ENCODE measurements at places on chromosomes 7 and 10.

DNA sequence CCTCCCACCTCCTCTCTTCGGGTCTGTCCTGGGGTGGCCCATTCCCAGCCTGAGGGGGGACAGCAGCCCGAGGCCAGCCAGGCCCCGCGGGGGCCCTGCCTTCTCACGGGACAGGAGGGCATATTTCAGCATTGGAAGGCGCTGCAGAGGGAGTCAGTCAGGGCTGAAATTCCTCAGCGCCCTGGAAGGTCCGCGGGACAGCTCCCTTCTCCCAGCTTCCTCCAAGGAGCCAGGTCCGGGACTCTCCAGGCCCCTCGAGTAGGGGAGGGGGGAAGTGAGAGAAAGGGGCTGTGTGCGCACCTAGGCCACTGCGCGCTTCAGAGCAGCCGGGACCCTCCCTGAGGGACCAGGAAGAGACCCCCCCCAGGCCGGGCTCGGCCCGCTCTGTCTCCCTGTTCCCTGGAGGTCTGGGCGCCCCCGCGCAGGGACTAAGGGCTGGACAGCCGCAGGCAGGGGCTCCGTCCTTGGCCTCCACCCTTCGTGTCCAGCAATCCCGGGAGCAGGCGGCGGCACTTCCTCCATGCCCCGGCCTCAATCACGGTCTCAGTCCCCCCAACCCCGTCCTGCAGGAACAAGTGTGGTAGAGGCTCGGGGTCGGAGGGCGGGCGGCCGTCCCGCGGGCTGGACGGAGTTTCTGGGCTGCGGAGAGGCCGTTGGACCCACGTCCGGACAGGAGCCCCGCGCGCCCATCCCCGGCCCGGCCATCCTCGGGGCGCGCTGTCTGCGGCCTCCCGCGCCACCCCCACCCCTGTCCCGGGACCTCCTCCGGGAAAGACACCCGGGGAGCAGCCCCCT lies 6.0 kb upstream of the ELFN1 start:
- DNase-seq, result no peak

DNA sequence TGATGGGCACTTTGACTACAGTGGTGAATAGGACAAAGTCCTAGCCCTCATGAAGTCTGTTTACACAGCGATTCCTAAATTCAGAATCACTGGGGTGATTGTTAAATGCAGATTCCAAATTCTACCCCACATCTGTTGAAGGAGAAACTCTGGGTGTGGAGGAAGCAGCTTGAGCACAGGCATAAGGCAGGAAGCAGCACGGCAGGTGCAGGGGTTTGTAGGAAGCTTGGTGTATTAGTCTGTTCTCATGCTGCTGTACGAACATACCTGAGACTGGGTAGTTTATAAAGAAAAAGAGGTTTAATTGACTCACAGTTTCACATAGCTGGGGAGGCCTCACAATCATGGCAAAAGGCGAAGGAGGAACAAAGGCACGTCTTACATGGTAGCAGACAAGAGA lies 5.1 kb downstream of the AKR1E2 start:
- no peak for DNase-seq

- DNase-seq, result peak; percentile 80
These were observed 14.8 kb downstream of the PTPRE start for GRCh38 chr10:127921753-127922145.

DNA sequence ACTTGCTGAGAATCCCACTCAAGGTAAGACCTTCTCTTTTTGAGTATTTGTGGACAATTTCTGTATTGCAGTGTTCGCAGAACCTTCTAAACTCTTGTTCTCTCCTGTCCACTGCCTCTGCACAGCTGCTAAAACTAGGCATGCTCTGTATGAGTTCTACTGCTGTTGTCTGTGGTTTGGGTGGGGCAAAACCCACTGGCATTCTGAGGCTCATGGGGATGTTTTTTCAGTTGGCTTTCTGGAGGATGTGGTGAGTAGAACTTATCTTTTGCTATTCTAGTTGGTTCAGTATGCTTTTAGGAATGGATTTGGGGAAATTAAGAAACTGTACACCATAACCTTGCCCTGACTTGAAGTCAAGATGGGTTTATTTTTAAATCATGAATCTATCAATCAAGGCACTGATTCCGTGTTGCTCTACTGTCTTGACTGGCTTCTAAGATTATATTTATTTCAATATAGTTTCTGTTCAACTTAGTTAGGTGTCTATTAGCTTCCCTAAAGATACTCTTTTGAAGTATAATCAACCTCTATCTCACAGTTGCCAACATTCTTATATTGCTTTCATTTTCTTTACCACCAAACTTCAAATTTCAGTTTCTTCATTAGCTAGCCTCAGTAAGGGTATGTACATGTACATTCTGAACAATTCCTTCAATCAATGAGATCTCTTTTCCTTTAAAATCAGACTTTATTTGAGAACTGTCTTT lies 25.0 kb upstream of the C1GALT1 start:
- DNase-seq, result no peak

DNA sequence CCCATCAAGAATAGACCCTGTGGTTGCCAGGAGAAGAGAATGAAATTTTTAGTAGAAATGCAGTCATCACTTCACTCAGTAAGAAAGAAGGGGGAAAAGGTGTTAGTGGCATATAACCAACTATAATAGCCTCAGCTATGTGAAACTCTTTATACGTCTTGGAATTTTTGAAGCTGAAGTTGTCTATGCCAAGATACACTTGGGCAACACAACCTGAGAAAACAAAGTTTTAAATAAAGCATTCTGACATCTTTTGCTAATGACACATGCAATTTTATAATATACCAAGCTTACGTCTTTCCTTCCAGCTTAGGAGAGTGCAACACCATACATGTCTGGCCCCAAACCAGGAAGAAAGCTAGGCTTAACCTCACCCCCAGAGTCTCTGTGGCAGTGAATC lies 40.8 kb upstream of the ZNF438 start:
- DNase-seq, result no peak

GRCh38 chr10:51005551-51005950 lies 68.7 kb upstream of the PRKG1 start:
- no peak for DNase-seq

DNA sequence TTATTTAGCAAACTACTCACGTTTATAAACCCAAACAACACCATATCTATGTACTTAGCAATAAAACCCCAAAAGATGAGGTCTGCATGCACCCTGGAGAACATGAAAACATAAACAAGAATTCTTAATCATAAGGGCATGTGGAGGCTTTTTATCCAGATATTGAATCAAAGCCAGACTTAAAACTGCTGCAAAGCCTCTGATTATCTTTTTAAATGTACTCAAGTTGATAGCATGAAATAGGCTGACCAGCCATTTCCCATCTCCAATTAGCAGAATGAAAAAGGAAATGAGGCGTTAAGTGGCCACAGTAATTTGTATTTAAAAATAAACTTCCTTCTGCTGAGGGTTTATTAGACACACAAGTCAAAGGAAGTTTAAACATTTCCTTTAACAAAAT lies 48.3 kb downstream of the ITIH5 start:
- DNase-seq, result no peak

- no peak for DNase-seq
These were observed 127.6 kb downstream of the JCAD start for GRCh38 chr10:29931833-29932232.
